Ovary (tissue), 10 donors: ENCODE measurements at places on chromosomes 5 and 9.

DNA sequence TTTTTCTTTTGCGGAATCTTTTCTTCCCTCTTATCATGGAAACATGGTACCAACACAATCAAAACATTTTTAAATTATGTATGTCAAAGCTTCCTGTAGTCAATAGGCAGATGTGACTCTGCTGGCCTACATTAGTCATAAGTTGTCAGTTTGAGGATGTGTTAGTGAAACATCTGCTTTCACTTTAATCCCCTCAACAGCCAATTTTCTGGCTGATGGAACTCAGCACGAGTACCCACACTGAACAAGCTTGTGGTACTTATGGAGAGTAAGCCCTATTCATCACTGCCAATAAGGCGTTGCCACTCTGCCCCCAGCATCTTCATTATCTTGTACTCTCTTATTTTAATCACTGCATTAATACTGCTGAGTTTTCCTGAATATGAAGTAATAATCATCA is 1034.4 kb downstream of the CDH9 start:
- DNase-seq = no peak

DNA sequence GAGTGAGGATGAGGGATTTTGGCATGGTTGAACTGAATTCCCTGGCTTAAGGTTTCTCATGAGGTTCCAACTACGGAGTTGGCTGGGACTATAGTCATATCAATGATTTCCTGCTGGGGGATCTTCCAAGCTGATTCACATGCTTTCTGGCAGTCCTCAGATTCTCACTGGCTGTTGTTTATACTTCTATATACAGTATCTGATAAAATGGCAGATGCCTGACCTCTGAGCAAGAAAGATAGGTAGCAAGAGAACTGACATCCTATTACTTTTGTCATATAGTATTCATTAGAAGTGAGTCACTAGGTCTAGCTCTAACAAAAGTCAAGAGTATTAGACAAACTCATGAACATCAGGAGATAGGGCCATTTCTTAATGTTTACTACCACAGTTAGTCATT is 440.9 kb upstream of the EDIL3 start:
- no peak for DNase-seq

- DNase-seq = no peak
Measured at GRCh38 chr5:79844571-79844970, 146.5 kb downstream of the MTX3 start.

- DNase-seq = no peak
Measured at GRCh38 chr9:123329329-123329955, 26.6 kb upstream of the CRB2 start.

- DNase-seq = no peak
Measured at GRCh38 chr5:158422653-158423515, 563.9 kb upstream of the CLINT1 start.

DNA sequence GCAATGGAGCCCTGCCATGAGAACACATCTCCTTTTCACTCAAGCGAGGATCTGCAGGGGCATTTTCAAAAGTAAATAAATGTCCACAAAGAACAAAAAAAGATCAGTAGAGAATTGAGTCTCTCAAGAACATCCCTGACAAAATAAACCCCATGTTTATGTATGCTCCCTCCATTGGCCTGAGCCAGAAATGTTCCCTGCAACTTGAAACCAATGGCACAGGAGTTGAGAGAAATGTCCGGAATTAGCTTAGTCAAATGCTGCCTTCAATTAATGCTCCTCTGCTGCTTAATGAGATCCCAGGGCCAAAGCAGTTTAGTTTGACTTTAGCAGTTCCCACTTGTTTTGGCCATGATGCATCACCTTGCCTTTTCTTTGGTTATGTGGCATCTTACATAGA is 238.3 kb downstream of the EBF1 start:
- DNase-seq = no peak

DNA sequence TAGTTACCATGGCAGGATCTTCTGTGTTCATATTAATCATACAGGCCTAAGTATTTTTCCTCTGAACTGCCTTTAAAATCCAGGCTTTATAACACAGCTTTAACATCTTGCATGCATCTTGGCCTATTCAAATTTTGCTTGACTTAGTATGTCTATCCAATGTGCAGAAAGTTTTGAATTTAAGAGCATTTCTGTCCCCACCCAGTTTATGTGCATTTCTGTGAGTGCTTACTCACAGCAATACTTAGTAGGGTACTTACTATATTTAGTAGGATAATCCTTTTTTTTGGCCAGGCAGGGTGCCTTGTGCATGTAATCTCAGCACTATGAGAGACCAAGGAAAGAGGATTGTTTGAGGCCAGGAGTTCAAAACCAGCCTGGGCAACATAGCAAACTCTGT is 18.0 kb downstream of the UHRF2 start:
- DNase-seq = no peak
